ENCODE measurements at places on chromosomes 1 and 21.
A peak's percentile ranks its signal among the peaks of the same experiment; 100 is the strongest.

GRCh38 chr1:64093941-64094340, 109.5 kb upstream of the UBE2U start:
- DNase-seq, result no peak

DNA sequence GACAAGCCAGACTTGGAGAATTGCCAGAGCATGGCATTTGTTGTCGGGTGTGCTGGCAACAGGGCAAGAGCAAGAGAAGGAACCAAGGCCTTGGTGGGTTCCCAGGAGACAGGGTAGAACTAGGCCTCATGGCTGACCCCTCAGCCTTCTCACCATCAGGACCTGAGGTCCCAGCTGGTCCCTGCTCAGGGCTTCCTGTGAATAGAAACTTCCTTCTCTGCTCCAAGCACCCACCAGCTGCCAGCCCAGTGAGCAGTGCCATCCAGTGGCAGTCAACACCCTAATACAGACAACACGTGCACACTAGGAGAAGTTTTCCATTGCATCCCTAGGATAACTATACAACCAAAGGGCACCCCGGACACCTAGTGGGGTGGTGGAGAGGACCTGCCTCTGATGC, 22.8 kb downstream of the S100A6 start:
- DNase-seq, result no peak

DNA sequence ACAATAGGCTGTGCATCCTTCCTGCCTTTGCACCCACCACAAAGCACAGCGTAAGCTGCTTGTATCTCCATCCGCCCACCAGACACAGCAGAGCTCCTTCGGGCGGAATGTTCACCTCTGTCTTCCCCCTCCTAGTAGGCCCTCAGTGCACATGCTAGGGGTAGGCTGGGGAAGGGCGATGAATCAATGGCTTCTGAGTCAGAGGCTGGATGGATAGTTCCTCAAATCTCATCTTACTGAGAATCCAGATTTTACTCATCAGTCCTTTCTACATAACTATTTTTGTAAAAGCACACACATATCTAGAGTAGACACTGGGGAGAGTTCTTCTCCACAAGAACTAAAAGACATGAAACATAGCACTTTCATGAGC, 73.8 kb downstream of the BCAR3 start:
- DNase-seq, result peak; percentile 64

DNA sequence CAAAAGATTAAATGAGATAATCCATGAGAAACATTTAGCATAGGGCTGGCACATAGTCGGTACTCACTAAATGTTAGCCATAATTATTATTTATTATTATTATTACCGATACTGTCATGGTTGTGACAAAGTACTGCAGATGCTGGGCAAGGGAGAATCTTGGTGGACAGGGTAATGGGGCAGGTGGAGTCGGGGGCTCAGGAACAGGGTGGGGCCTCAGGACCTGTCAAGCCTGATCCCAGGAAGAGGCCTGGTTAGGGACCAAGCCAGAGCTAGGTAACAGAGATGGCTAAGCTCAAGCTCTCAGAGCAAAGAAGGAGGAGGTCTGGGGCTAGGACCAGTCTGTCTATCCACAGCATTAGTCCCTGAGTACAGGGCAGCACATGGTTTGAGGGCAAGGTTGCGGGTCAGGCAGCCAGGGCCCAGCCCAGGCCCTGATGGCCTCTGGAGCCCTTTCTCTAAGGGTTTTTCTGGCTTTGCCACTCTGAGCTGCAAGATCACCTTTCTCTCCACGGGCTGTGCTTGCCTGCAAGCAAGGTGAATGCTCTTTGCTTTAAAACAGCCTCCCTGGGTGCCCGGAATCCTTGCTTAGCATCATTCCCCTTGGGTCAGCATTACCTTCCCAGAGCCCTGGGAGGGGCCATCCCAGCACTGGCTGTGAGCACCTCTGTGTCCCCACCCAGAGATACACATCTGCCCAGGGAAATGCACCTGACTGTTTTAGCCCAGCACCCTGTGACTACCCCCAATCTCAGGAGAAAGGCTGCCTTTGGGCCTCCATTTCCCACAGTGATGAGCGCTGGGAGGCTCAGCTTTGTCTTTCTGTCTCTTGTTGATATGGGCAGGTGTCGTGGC, 572.0 kb downstream of the PTPRU start:
- DNase-seq, result no peak

DNA sequence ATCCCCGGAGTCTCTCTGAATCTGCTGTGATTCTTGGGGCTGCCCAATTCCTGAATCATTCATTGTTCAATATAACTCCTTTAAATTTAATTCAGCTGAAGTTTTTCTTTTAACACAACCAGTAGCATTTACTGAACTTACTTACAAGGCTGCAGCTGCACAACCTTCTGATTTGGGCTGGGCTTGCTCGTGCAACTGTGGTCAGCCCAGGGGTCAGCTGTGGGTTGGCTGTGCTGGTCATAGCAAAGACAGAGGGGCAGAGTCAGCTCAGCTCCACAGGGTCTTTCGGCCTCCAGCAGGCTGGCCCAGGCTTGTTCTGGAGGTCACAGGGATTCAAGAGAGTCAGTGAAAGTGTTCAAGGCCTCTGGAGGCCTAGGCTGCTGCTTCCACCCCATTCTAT, 186.1 kb downstream of the MATN1 start:
- DNase-seq, result no peak

DNA sequence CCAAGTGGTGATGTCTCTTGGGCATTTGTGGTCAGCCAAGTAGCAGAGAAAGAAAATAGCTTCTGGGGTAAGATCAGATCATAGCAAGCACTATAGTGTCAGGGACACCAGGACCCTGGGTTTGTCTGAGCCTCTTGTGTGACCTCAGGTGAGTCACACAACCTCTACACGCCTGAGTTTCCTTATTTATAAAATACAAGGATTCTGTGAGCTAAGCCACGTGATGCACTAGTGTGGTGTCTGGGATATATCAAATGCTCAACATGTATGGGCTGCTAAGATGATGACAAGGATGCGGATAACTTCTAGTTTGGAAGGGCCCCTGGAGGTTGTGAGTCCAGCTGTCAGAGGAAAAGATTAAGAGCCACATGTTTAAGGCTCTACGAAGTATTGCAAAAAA, 24.5 kb upstream of the ZNF436 start:
- DNase-seq, result peak; percentile 65

- no peak for DNase-seq
Measured at GRCh38 chr1:119679223-119679622, 31.2 kb upstream of the ZNF697 start.

DNA sequence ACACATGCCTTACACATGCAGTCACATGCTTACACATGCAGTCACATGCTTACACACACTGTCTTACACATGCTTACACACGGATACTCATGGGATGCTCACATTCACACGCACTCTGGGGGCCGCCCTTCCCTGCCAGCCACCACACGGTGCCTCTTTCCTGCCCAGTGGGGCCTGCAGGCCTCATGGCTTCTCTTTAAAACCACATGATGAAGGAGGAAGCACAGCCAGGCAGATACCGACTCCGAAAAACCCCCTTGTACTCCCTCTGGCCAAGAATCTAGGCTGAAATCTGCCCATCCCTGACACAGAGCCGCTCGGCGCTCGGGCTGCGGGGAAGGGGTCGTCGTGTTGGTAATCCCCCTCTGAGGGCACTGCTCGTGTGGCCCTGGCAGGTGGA, 113.0 kb downstream of the PRDM16 start:
- DNase-seq, result no peak

GRCh38 chr1:54475946-54476516, 69.8 kb upstream of the SSBP3 start:
- no peak for DNase-seq

DNA sequence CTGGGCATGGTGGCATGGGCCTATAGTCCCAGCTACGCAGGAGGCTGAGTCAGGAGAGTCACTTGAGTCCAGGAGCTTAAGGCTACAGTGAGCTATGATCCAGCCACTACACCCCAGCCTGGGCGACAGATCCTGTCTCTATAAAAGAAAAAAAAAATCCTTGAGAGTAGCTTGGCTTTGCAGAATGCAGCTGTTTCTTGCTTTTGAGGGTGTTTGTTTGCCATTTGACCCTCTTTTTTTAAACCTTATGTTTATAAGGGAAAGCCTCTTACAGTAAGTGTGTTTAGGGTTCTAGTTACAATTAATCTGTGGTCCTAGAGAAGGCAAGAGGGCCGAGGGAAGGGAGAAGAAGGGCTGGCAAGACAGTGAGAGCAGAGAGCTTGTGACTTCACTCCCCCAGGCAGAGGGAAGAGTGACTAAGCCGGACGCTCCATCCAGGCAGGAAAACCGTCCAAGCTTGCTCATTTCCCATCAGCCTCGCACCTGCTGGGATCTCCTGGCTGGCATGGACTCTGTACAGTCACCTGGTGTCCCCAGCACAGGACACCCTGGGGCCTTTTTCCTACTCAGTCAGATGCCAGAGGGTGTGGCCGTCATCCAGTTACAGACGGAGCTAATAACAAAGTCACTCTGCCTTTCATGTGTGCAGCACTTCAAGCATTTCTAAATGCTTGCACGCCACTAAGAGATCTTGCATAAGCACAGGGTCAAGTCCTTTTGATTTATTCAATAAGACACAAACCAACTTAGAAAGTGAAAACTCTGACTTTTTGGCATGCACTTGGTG, 55.5 kb upstream of the PSEN2 start:
- peak; percentile 82 for DNase-seq

GRCh38 chr1:226309398-226310244, 657 bp upstream of the LIN9 start:
- peak; percentile 51 for DNase-seq

DNA sequence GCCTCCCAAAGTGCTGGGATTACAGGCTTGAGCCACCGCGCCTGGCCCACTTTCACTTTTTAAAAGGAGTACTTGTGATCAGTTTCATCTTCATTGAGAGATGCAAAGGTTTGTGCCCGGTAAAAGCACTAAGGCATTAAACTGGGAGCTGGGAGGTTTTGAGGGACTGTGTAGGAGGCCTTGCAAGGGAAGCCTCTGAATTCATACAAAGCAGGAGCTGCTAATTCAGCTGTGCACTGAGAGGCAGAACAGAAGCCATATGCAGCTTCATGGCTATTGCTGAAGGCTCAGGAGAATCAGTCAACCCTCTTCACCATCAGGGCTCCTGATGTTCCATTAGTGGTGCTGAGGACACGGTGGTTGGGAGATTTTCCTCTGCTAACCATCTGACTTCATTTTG, 77.7 kb downstream of the GPR88 start:
- DNase-seq, result no peak

GRCh38 chr21:32245971-32246370, 32.9 kb downstream of the MIS18A start:
- DNase-seq, result no peak

DNA sequence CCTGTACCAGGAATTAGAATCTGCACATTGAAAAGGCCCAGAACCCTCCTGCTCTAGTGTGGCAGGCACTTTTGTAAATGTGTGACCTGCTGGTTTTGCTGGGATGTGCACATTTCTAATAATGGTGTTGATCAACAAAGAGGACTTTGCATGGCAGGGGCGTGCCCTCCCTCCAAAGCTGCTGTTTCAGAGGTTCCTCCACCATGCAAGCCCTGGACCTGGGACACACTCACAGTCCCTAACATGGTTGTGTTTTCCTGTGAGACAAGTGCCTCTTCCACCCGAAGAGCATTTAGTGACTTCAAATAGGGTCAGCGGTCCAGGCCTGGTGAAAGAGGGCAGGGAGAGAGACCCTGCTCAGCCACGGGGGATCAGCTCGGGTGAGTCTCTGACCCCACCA, 28.1 kb downstream of the TENT5C start:
- DNase-seq, result no peak

All from EL (cell line).